Glomerular endothelial cell (primary cell): ENCODE measurements at places on chromosomes 1 and 21.

GRCh38 chr1:97920276-97920831, 480 bp downstream of the DPYD start:
- no peak for DNase-seq

GRCh38 chr1:53153752-53154151, 11.3 kb upstream of the SLC1A7 start:
- DNase-seq = no peak

DNA sequence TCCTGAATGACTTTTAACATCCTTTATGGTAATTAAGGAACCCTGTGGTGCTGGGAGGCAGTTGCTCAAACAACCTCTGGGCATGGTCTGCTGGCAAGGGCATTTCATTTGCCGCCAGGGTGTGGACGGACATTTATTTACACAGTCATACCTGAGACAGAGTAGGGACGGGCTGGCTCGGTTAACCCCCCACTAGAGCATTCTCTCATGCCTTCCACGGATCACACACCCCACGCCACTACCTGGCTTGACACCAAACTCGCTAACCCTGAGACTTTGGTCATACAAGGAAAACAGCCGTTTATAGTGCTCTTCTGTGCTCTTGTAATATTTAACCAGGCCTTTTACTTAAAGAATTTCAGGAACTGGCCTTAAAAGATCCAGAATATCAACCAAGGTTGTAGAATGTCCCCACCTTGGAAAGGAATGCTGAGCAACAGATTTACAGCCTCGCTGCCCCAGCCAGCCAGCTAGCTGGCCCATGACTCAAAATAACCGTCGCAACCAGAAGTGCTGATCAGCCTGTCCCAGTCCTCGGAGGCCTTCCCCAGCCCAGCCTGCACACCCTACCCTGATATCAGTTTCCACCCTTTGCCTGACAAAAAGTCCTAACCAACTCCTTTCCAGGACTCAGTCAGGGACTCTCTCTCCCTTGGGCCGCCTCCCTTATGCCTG, 6.5 kb upstream of the PDXK start:
- DNase-seq = no peak

GRCh38 chr1:93738926-93739325, 57.3 kb upstream of the BCAR3 start:
- no peak for DNase-seq

DNA sequence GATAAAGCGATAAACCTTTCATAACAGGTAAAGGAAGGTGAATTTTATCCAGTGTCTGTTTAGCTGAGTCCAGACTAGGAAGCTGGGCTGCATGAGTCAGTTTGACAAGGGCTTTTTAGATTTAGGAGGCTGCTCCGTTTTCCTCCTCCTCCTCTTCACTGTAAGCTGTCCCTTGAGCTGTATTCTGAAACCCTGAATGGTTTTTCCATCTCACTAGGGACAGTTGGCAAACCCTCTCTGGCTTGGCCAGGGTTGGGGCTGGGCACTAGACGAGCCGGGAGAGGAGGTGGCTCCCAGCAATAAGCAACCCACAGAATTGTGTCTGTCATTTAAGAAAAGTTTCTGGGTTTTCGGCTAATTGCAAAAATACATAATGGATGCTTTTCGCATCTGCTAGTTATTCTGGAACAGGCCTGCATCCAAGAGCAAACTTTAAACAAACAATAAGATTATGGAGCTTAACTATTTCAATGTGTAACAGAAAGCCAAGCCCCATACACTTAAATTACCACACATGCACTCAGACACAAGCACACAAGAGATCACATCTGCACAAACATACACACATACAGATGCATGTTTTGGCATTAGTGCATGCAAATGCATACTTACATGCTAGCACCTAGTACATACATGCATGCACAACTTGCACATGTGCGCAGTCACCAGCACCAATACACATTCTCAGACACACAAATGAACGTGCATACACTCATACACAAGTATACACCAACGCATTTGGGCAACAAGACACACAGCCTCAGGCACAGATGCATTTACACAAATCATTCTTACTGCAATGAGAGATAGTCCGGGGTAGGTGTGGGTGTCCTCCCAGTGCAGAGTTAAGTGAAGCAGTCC, 27.8 kb upstream of the FOXE3 start:
- no peak for DNase-seq

DNA sequence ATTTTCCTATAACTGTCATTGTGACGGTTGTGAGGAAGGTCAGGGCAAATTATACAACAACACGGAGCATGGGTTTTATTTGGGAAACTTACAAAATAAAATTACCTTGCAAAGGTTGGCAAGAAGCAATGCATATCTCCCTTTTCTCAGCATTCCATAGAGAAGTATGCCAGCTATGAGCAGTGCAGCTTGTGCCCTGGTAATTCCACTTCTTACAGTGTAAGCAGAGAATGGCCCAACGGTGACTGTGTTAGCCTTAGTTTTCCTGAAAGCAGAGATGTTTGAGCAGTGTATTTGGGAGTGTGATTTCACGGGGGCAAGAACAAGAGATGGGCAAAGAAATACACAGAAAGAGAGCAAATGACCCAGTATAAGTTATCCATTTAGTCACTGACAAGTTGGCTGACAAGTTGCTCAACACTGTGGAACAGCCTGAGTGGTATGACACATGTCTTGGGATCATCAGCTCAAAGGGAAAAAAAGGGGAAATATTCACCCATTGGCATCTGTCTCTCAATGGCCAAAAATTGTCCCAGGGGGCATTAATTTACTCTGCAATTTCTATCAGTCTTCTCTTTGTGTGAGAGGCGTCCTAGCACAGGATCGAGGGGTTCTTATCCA, 210.9 kb upstream of the NRIP1 start:
- no peak for DNase-seq

DNA sequence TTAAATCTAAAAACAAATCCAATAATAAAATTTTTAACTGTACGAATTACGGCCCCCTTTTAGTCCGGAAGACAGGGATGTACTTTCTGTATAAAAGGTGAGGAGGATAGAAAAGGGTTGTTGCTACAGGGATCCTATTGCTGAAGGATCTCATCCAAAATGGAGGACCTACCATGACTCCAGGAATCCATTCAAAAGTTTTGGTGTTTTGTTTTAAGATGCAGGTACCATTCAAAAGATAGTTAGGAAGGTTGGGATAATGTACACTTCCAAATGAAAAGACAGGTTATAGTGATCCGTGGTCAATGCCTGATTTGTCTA, 1.3 kb upstream of the ENAH start:
- DNase-seq = no peak

- DNase-seq = no peak
These were observed 156.5 kb downstream of the FGGY start for GRCh38 chr1:59453297-59453968.
